ENCODE measurements at places on chromosomes 3 and 15.

DNA sequence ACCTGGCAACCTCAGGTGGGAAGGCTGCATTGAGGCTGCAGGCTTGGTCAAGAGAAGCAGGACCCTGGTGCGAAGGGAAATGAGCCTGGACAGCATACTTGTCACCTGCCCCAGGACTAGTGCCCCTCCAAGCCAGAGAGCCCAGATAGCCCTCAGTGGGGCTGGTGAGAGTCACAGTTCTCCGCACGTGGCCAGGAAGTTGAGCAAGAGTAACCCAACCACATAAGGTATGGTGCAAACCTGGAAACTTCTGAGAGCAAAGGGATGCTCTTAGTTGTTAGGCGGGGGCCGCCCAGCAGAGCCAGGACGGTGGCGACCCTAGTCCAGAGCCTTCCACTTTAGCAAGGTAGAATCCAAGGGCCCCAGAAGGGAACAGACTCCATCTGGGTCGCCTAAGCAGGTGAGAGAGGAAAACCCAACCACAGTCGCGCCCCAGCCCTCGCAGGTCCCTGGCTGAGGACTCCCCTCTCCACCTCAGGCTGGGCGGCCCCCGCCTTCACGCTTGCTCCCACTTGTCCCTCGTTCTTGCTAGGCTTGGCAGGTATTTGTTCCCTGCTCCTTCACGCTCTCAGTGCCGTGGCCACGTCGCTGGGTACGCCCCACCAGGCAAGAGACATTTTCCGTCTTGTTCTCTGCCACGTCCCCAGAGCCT, 1.1 kb upstream of the VPS18 start:
- no peak for DNase-seq

DNA sequence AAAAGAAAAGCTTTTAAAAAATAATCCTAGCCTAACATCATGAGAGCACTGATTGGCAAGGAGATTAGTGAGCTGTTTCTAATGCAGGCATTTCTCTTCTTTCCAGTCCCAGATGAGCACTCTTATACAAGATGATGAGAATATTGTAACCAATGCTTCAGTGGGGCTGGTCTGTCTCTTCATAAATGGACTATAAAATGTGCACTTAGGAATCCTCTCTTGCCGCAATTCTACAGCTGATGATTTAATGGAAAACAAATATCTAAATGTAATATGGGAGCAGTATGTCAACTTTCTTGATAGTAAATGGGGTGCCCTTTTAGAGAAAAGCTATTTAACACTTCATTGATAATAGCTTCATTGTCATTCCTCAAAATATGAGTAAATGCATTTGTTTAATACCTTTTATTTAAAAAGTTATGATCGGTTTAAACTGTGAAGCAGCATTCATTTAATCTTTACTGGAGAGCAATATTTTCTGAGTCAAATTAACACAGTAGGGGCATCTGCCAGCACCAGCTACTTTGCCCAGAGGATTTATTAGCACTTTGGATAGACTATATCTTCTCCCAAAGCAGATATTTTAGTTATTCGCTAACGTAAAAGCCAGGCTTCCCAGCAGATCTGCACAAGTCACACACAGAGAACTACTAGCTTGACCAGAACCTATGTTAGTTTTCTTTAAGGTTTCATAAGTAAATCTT, 985.9 kb downstream of the DIPK2A start:
- no peak for DNase-seq

- no peak for DNase-seq
Measured at GRCh38 chr15:72994534-72995177, 57.6 kb upstream of the NEO1 start.

DNA sequence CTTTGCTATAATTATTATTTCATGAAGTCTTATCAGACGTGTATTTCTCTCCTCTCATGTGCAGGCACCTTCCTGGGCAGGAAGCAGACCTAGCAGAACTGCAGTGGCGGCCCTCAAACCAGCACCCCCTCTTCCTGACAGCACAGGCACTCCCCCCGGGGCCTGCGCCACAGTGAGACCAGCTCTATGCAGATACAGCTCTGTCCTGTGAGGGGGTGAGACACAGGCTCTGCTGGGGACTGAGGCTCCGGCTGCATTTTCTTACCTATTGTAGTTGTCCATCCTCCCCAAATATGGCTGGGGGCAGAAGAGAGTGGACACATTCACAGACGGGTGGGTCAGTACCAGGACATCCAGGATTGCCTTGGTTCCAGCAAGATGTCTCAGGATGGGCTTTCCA, 5.0 kb downstream of the CISH start:
- no peak for DNase-seq

GRCh38 chr15:65724464-65725215, 67.5 kb downstream of the DENND4A start:
- DNase-seq = no peak

GRCh38 chr3:36890261-36890660, 54.6 kb downstream of the TRANK1 start:
- DNase-seq = no peak

DNA sequence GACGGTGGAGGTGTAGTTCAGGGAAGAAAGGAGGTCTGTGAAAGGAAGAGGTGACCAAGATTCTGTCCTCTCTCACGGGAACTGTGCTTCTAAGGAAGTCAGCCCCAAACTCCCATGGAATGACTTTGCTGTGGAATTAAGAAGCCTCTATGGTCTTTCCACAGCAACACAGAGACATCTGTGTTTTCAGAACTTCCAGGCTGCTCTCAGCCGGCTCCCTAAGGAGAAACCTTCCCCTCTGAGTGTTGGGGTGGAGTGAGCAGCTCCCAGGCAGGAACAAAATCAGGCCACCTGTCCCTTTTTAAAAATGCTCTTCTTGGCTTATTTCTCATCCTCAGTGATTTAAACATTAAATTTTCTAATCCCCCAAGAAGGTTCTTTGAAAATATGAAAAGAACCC, 53.3 kb upstream of the SNRK start:
- DNase-seq = no peak

DNA sequence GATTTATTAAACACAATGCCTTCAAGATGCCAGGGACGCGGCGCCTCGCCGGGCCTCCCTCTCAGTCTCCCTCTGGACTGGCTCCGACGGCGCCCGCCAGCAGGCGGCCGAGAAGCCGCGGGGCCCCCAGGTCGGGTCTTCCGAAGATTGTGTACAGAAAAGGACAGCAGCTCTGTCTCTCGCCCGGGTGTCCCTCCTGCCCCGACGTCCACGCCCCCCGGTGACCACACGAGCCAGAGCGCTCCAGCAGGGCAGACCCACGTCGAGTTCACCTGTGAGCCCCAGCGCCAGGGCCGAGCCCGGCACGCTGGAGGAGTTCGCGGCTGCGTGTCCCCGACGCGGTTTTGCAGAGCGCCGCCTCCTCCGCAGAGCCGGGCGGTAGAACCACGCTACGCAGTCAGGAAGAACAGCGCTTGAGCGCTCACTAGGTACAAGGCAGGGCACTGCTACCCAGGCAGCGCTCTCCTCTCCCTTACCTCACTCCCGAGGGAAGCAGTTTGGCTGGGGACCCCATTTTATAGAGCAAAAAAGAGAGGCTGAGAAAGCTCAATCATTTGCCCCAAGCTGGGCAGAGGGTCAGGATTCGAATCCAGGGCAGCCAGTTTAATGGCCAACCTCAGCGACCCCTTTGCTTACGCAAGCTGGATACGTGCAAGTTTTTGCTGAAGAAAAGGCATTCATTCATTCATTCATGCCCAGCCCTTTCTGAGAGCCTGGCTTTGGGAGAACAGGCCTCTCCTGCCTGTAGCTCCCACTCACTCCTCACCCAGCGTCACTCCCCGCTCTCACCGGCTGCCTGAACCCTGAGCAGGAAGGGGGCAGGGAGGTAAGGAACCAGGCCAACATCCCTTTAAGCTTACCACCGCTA, 3.0 kb upstream of the TLE3 start:
- peak; percentile 20 for DNase-seq

GRCh38 chr15:85878828-85879225, 84.1 kb upstream of the KLHL25 start:
- DNase-seq = no peak

DNA sequence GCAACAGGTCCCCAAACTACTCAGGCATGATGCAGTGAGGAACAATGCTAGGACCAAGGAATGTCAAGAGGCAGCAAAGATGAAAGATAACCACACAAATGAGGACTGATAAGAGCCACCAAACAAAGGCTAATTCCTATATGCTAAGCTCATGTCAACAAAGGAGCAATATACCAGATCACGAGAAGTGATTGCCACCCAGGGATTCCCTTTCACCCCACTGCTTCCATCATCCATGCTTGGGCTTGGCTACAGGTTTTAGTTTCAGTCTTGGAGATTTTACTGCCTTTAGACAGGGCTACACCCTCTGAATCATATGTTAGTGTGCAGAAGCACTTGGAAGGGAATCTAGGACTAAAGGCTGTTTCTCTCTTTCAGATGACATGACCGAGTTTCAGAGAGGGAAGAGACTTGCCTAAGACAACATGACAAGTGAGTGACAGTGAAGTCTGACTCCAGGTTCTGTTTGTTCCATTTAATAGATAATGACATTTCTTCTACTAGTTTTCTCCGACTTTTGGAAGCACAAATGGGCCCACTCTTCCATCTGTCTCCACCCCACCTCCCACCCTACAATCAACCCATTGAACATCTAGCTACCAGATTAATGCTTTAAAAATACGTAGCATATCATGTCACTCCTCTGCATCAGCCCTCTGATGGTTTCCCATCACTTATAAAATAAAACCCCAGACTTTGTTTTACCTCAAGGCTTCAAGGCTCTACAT, 173.5 kb upstream of the LRRN1 start:
- DNase-seq = no peak

DNA sequence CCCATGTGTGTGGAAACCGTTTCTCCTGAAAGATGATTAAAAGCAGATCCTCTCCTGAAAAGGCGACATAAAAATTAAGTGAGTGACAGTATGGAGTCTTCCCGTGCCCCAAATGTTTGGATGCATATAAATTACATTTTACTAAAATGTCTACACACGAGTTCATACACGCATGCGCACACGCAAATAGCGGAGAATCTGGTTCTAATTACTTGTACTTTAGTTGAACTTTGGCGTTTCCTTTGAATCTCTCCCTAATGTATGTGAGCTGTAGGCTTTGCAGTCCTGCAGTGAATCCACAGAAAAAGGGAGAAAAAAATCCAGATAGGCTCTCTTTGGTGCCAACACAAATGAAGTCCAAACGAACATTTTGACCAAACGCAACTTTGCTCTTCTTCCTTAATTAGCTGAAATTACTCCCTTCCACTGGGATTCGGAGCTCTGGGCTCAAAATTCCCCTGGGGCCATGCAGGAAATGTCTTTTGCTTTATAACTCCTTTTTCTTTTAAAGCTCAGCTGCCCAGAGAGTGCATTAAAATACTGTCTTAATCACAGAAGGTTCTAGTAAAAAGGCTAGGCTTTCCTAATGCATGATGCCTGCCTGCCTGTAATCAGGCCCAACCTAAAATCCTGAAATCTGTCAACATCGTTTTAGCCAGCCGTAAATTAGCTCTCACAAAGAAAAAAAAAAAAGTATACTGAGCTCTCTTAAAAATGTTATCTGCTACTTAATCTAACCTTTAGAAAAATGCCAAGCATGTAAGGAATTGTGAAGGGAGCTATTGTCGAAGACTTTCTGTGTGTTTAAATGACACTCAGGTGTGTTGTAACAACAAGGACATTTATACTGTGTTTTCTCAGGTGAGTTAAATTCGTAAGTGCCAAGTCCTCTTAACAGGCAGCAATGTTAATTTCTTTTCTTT, 26.2 kb downstream of the RARB start:
- DNase-seq = no peak

DNA sequence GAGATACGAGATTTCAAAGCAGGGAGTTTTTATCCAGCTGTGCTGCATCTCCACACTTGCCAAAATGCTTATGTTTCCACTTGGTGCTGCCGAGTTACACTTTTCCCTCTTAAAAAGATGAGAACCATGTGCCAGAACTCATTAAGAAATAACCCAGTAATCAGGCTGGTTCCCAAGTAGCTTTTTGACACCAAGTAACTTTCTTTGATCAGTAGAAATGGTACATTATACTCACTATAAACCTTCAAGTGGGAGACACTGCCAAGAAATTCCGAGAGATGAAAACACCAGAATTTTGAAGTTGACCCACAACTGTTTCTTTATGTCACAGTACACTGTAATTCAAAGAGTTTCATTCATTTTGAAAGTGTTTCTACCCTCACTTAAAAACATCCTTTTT, 164.6 kb upstream of the CCDC54 start:
- DNase-seq = no peak

GRCh38 chr15:77532846-77533245, 99.9 kb downstream of the LINGO1 start:
- DNase-seq = no peak

- DNase-seq = no peak
Measured at GRCh38 chr3:63705092-63705645, 52.7 kb downstream of the SNTN start.

GRCh38 chr15:65921780-65922179, 52.5 kb downstream of the RAB11A start:
- no peak for DNase-seq

DNA sequence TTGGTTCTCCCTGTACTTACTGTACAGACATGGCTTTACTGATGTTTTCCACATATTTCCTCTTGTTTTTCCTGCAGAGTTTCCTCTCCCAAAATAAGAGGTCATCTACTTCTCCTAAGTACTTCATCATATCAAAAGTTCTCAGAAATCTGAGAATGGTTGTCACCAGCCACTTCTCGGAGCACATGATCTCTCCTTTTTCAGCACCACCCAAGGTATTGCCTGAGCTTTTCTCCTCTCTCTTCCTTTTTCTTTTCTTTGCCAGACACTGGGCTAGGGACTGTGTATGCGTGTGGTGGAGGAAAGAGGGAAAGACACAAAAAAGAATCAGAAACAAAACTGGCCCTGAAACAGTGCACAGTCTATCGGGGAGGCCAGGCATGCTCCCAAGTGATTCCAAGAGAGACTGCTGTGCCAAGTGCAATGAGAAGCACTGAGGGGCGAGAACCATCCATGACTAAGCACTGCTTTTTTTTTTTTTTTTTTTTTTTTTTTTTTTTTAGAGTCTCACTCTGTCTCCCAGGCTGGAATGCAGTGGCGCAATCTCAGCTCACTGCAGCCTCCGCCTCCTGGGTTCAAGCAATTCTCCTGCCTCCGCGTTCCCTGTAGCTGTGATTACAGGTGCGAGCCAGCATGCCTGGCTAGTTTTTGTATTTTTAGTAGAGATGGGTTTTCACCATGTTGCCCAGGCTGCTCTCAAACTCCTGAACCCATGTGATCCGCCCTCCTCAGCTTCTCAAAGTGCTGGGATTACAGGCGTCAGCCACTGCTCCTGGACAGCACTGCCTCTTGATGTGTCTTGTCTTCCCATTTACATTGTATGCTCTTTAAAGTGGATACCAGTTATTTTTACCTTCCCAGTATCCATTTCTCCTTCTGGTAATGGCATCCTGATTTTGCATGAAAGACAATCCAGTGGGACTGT, 194.0 kb upstream of the FEZF2 start:
- DNase-seq = no peak

- no peak for DNase-seq
Measured at GRCh38 chr3:100913870-100914648, 79.2 kb downstream of the ABI3BP start.

GRCh38 chr3:42024591-42025351, 62.9 kb upstream of the ULK4 start:
- no peak for DNase-seq
